ENCODE measurements at places on chromosomes 2 and 18.

DNA sequence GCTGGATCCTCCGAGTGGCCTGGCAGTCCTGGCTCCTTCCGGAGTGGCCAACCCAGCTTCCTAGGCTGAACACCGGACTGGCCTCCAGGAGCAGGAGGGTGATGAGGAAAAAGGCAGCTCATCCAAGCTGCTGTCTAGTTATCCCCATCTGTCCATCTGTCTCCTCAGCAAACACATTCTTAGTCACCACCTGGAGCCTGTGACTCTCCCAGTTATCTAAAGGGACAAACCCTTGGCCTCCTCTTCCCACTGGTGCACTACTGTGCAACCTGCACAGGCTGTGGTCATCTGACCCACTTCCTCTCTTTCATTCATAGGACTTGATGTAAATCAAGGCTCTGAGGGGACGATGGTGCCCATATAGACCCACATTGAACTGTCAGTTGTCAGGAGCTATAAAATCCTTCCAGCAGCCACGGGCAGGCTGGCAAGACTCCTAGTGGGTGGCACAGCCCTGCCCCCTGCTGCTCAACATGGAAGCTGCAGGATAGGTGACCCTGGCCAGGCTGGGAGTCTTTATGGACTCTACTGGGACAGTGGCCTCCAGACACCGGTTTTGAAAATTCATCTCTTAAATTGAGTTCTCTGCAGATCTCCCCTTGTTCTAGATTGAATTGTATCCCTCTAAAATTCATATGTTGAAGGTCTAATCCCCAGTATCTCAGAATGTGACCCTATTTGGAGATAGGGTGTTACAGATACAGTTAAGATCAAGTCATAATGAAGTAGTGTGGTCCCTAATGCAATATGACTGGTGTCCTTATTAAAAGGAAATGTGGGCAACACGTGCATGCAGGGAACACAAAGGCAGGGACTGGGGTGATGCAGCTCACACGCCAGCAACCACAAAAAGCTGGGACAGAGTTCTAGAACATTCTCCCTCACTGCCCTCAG is 29.3 kb upstream of the DUSP2 start:
- peak; percentile 82 for DNase-seq

- DNase-seq = no peak
Measured at GRCh38 chr2:39304200-39304599, 60.4 kb upstream of the CDKL4 start.

GRCh38 chr2:241304039-241304670 is 11.3 kb downstream of the HDLBP start:
- DNase-seq = no peak

DNA sequence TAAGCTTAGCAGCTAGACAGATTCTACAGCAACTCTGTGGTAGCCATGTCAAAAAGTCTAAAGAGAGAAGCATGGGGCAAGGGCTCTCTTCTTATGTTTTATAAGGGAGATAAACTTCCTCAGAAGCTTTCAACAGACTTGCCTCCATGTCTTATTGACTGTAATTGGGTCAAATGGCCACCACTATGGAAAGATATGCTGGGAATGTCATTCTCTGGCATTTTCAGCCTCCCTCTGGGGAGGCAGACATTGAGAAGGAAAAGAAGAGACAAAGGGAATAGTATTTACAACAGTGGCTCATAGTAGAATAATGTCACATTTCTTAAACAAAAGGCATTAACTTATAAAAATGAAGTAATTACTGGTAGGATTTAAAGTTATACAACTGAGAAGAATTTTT is 1964.5 kb upstream of the PIK3C3 start:
- DNase-seq = no peak

- DNase-seq = peak; percentile 57
Measured at GRCh38 chr18:6737833-6738232, 8.3 kb downstream of the ARHGAP28 start.

Data from tongue (tissue), 3 donors.